ENCODE measurements at places on chromosomes 4 and X.

DNA sequence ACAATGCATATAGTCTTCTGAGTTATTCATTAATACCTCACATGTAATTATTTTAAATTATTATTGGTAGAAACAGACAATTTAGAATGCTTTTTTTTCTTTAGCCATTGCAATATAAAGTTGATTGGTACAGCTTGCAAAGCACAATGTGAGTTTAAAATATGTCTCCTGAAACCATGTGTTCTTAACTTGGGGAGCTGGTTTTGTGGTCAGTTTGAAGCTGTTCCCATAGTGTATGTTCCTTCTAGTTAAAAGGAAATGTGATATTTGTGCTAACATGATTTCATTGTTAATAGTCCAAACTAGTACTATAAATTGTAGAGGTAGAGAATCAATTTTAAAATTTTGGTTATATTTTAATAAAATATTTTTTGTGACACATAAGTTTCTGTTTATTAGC is 247.2 kb downstream of the BMPR1B start:
- DNase-seq: no peak

DNA sequence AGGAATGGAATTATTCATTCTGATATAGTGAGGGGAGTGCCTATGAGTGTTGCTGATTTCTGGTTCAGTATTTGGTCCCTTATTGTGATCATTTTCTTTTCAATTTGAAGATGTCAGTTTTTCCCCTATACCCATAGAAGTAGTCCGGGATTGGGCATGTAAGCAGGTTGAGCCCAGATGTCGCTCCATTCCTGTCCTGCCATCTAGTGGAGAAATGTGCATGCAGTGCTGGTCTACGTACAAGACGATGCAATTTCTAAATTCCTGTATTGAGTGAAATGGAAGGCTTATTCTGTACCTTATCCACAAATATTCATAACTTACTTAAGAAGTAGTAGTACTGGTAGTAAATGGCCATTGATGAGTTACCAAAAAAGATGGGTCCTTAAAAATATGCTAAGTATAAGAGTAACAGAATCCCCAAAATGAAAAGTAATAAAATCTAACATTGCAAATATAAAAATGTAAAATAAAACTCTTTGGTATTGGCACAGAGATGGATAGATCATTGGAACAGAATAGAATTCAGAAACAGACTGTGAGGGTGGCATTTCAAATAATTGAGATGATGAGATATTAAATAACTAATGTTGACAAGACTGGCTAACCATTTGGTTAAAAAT is 60.9 kb downstream of the UGT8 start:
- DNase-seq: peak; percentile 45

GRCh38 chrX:19659929-19660328 is 144.6 kb upstream of the MAP3K15 start:
- DNase-seq: no peak

- no peak for DNase-seq
Observed at GRCh38 chr4:139295942-139296299, 5.4 kb upstream of the NAA15 start.

- DNase-seq: peak; percentile 8
Observed at GRCh38 chr4:43763029-43763610, 685.5 kb downstream of the KCTD8 start.

DNA sequence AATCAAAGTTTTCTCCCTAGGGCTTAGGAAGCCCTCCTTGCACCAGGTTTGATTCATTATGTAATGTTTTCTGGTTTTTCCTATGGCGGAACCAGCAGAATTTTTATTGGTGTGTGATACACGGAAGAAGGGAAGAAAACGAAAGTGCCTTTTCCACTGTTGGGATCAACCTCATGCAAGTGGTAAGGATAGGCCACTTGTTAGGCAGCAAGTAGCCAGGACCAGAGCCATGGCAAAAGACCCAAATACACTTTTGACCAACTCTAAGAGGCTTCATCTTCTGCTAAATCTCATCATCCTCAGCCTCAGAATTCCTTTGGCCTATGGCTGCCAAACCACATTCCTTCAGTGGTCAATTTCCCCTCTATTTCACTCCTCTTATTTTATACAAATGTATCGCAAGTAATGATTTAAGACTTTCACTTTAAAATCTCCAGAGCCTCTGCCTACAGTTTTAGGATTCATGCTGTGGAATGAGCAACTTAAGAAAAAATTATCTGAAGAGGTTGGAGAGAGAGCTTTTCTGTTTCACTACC is 21.2 kb downstream of the PPAT start:
- DNase-seq: no peak

DNA sequence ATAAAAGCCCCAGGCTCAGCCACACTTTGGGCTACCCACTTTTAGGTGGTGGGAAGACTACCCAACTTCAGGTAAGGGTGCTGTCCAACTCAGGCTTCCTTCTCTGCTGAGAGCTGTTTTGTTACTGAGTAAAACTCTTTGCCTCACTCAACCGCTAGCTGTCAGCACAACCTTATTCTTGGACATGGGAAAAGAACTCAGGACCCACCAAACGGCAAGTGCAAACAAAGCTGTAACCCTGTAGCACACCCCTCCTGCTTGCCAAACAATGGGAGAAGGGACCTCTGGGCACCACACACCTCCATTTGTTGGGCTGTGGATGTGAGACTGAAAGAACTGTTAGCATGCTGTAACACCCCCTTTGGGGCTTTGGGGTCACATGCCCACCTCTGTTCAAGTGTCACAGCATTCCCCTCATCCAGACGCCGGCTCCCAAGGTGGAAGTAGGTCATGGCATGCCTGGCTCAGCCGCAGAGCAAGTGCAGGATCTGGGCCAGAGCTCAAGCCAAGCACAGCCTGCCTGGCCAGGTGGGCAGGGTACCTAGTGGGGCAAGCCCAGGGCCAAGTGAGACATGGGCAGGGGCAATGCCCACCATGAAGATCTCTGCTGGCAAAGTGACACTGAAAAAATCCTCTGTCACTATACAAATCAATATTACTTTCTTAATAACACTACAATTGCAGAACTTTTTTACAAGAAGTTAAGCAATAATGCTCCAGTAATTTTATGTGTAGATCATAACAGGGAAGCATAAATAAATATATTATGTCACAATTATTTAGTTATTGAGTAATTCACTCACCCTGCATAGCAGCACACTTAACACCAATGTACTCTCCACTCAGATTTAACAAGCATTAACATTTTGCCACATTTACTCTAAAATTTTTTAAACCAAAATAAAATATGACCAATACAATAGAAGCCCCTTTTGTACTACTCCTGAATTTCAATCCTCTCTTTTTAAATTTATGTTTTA is 107.2 kb downstream of the TBCK start:
- DNase-seq: no peak

DNA sequence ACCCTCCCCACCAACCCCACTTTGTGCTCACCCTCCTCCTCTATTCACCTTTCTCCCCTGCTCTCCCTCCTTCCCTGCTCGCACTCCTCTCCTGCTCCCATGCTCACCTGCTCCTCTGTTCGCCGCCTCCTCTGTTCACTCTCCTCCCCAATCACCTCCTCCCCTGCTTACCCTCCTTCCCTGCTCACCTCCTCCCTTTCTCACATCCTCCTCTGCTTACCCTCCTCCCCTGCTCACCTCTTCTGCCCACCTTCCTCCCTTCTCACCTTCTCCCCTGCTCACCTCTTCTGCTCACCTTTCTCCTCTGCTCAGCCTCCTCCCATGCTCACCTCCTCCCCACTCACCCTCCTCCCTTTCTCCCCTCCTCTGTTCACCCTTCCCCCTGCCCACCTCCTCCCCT is 357.2 kb downstream of the UNC5C start:
- DNase-seq: no peak

GRCh38 chr4:23685471-23685870 is 204.4 kb downstream of the PPARGC1A start:
- DNase-seq: no peak

DNA sequence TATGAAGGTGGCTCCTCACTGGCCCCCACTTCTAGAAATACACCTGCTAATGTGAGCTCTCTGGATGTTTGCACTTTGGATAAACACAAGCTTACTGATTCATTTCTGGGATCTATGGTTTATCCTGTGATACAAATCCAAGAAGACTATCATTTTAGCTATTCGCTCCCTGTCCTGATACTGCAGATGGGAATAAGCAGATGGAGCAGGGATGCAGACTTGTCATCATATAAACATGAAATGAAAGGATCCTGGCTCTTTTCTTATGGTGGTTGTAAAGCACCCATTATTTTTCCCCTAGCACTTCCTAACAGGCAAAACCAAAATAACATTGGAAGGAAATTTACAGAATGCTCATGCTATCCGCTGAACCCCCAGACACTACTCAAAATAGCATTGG is 162.9 kb upstream of the NOCT start:
- DNase-seq: no peak

GRCh38 chr4:125505621-125506020 is 190.9 kb downstream of the FAT4 start:
- no peak for DNase-seq

DNA sequence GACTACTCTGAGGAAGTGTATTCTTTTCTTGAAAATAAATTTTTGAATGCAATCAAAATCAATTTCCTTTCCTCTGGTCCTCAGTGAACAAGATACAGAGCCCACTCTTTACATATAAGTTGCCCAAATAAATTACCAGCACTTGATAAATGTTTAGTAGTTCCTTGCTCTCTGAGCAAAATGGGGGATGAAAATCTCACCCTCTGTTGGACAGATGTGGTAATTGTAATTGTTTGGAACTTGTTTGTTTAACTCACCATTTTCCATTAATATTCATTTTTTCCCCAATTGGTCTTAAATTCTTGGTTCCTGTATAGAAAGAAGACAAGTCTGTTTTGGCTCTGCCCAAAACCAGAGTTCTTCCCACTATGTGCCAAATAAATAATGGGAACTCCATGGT is 146.3 kb downstream of the LDB2 start:
- no peak for DNase-seq

DNA sequence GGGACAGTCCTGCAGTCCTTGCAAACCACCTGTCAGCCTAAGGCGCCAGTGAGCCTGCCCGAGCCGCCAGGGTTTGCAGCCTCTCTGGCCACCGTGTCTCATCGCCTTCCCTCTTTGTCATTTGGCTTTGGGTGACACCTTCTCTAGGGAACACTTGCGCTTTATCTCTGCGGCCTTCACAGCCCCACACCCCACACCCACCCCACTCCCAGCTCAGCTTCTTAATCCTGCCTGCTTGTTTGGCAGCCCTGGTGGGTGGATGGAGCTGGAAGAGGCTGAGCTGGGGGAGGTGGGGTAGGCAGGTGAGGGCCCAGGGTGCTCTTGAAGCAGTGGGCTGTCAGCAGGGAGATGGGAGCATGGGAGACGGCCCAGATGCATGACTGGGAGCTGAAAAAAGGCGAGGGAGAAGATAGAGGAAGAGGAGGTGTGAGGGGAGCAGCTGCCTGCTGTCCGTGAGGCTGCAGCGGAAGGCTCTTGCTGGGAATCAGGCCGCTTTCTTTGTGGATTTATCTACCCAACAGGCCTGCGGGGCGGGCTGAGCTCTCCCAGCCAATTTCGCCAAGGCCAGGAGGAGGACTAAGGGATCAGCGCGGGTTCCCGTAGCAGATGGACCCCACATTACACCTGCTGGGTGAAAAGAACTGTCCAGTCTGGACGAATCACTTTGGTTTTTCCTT is 97.5 kb upstream of the STOX2 start:
- DNase-seq: no peak

DNA sequence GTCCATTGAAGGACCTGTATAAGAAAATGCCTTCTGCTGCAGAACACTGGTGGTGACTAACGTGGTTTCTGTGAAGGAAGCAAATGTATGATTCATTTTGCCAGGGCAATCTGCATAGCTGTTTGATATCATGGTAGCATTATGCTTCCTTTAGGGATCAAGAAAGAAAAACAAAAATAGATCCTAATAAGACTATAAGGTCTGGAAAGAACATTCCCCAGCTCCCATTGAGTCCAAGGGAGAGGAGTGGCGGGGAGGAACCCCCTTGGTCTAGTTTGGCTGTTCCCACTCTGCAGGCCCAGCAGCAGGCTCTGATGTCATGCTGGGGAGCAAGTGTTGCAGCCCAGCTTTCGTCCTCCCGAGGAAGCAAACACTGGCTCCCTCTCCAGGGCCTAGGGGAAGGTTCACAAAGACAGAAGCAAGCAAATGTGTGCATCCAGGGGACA is 154.5 kb upstream of the GALNT7 start:
- DNase-seq: peak; percentile 39

GRCh38 chr4:119479180-119479808 is 149.3 kb downstream of the PDE5A start:
- no peak for DNase-seq

- peak; percentile 29 for DNase-seq
Observed at GRCh38 chrX:56248492-56248891, 16.3 kb downstream of the KLF8 start.

DNA sequence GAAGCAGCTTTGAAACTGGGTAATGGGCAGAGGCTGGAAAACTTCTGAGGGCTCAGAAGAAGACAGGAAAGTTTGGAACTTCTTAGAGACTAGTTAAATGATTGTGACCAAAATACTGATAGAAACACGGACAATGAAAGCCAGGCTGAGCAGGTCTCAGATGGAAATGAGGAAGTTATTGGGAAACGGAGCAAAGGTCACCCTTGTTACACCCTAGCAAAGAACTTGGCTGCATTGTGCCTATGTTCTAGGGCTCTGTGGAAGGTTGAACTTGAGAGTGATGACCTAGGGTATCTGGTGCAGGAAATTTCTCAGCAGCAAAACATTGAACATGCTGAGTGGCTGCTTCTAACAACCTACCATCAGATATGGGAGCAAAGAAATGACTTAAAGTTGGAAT is 50.8 kb upstream of the FBXW7 start:
- DNase-seq: no peak

- DNase-seq: peak; percentile 56
Observed at GRCh38 chrX:107324493-107325310, 118.3 kb downstream of the DNAAF6 start.

GRCh38 chr4:145881576-145881975 is 57.0 kb downstream of the ZNF827 start:
- no peak for DNase-seq

DNA sequence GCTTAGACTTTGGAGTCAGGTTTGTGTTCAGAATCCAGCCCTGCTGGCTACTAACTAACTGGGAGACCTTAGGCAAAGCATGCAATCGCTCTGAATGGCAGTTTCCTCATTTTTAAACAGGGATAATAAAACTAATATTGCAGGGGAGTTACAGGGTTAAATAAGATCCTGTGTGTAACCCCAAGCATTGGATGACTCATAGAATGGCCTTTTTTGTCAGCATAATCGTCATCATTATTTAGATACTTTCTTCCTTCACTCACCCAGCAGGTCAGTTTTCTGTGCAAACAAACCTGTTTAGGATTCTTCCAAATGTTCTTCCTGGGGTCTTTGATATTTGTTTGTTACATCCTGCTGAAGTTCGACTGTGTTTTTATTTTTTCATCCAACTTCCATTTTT is 208.2 kb downstream of the EVC2 start:
- DNase-seq: no peak

DNA sequence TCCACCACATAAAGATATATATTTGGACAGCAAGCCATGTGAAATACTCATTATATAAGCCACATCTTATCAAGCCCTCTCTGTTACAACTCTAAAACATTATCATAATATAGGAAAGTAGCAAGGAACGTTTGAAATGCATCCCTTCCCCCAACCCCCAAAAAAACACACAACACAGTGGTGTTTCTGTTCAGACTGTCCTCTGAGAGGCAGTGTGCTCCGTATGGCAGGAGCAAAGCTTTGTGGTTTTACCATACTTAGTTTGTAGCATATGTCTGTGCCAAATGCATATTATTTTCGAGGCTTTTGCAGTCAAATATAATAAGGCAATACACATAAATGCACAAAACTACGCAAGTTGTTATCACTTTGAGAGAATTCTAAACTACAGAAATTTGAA is 194.2 kb downstream of the RAPGEF2 start:
- DNase-seq: no peak

- DNase-seq: no peak
Observed at GRCh38 chr4:183136855-183137254, 37.8 kb downstream of the WWC2 start.

GRCh38 chr4:121070696-121071639 is 1.4 kb downstream of the NDNF start:
- DNase-seq: peak; percentile 51

Measured in Caki2 (cell line).